ENCODE measurements at places on chromosomes 1 and 21.

DNA sequence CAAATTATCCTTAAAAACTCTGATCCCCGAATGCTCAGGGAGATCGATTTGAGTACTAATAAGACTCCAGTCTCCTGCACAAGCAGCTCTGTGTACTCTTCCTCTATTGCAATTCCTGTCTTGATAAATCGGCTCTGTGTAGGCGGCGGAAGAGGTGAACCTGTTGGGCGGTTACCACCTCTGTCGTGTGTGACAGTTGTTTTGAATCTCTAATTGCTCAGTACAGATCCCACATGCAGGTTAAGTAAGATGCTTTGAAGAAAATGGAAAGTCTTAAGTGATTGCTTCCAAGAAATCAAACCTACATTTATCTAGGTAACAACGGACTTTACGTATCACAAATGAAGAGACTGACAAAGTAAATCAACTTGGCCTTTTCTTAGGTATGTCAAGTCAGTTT is 35.5 kb downstream of the COA6 start:
- peak; percentile 46 for DNase-seq

- no peak for DNase-seq
These were observed 10.6 kb upstream of the PARS2 start for GRCh38 chr1:54774820-54775498.

- no peak for DNase-seq
These were observed 102.1 kb downstream of the ADSS2 start for GRCh38 chr1:244349581-244350001.

DNA sequence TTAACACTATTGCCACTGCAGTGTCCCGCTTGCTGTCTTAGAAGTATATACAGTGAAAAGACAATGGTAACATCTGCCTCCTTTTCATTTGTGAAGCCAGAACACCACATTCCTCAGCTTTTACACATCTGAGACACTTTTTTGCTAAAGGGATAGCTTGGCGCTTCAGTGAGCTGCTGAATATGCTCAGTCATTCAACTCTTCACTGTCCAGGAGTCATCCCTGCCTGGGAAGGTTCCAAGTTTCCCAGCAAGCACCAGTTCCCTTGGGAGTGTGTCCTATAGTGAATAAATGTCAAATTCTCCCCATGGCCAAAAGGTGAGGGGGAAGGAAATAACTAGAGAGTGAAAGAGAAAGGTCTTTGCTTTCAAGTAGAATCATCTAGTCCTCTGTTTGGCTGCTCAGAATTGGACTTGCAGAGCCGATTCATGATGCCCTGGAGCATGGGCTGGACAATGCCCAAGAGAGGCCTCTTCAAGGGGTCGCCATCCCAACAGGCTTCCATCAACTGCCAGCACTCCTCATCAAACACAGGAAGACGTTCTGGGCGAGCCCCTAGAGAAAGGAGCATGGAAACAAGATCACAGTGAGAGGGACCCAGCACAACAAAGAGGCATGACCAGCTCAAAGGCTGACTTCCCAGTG is 25.5 kb upstream of the RBBP5 start:
- DNase-seq, result no peak

- no peak for DNase-seq
These were observed 423.9 kb downstream of the PTBP2 start for GRCh38 chr1:97145321-97145956.

GRCh38 chr1:92833840-92834239 is 2.0 kb downstream of the RPL5 start:
- no peak for DNase-seq

DNA sequence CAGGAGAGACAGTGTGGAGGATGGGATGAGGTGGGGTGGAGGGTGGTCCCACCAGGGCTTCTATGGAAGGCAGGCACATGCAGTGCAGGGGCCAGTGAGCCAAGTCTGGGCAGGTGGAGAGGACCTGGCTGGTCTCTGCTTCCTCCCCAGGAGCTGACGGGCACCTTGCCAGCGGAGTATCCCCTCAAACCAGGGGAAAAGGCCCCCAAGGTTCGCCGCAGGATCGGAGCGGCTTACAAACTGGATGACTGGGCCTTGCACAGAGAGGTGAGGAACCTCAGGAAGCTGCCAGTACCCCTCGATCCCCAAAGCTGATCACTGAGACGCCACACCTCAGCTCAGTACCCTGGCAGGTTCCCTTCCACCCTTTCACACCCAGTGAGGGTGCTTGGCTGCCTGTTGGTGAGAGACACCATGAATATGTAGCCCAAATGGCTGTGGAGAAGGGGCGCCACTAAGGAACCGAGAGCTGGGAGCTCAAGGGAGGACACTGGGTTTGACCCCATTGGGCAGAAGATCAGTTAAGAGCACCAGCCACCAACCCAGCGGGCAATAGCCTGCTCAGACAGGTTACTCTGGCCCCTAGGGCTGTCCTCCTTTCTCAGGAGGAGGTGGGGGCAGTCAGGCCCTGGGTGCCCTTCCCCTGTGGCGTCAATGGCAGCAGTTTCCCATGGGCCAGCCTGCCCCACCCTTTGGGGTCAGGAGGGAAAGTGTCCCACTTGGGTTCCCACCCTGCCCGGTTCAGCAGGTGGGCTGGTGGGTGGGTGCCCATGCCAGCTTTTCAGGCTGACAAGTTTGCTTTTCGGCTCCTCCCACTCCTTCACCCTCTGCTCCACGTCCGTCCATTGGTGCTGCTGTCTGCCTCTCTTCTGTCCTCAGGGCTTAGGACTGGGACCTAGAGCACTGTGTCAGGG is 5.5 kb downstream of the INAVA start:
- DNase-seq, result no peak

DNA sequence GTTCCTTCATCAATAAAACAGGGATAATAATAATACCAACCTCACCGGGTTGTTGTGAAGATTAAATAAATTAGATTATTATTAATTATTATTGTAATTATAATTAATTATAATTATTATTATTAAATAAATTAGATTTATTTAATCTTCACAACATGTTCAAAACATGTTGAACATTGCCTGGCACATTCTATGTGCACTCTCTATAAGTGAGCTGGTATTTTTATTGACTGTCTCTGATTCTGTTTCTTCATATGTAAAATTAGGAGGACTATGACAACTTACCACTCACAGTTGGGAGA is 834 bp upstream of the C8B start:
- DNase-seq, result no peak

DNA sequence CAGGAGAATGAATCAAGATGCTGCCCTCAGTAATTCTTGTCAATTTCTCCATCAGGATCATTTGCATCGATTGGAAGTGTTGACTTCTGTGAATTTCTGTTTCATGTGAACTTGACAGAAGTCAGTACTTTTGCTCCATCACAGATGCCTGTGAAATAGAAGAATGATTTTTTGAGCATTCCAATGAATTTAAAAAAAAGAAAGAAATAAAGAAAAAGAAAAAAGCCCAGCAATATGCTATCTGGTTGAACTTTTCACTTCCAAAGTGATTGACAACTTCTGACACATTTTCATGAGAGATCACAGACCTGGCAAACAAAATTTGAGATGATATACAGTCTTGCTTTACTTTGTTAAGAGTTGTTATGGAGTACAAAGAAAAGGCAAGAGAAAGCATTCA is 175.3 kb downstream of the RWDD3 start:
- no peak for DNase-seq

GRCh38 chr1:20725189-20726117 is 7.0 kb downstream of the SH2D5 start:
- DNase-seq, result no peak

GRCh38 chr1:53291574-53291973 is 36.3 kb downstream of the LRP8 start:
- DNase-seq, result no peak

DNA sequence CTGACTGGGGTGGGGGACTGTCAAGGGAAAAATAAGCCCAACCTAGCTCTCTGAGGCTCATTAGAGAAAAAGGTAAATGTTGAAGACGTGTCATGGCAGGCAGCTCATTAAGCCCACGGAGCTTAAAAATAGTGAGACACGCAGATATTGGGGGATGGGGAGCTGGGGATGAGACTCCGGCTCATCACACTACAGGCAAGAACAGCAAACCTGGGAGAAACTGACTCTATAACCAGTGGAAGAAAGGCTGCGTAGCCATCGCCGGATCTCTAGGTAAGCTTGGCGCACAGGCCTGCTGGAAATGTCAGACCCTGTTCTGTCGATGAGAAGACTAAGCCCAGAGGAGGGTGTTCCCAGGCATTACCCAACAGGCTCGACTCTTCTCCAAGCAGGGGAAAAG is 78.0 kb downstream of the SYT2 start:
- no peak for DNase-seq

- DNase-seq, result no peak
These were observed 16.3 kb downstream of the CRB1 start for GRCh38 chr1:197284325-197284724.

DNA sequence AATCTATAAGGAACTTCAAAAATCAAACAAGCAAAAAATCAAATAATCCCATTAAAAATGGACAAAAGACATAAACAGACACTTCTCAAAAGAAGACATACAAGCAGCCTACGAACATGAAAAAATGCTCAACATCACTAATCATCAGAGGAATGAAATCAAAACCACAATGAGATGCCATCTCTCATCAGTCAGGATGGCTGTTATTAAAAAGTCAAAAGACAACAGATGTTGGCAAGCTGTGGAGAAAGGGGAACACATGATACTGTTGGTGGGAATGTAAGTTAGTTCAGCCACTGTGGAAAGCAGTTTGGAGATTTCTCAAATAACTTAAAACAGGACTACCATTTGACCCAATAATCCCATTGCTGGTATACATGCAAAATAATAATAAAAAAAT is 226.4 kb downstream of the S1PR1 start:
- no peak for DNase-seq

DNA sequence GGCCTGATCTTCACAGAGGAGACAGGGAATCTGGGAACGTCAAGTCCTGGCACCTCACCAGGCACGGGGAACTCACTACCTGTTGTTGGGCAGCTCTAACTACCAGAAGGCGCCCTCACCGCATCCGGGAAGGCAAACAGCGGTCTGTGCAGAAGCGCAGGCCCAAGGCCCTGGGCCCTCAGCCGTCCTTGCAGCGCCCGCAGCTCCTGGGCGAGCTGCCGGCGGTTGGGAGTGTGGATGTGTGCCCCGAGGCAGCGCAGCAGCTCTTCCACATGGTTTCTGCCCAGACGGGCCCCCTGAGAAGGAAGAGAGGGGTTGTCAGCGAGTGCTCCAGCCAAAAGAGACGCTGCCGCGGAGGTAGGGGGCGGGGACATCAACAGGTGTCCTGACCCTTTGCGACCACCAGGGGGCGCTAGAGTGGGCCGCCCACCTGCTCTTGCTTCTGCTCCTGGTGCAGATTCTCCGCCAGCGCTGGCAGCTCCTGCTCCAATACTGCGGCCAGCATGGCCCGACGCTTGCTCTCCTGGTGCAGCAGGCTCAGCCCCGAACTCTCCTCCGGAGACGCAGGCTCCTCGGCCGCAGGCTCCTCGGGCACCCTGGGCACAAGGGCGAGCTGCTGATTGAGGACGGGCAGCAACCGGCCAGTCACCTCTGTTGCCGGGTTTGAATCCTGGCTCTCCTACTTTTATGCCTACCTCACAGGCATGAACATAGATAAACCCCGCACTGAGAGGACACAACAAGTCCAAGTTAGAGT is 9.3 kb downstream of the MAP3K6 start:
- peak; percentile 79 for DNase-seq

GRCh38 chr1:229271448-229272159 is 693 bp downstream of the RAB4A start:
- peak; percentile 27 for DNase-seq

GRCh38 chr1:153769221-153769620 is 6.0 kb upstream of the SLC27A3 start:
- DNase-seq, result no peak

DNA sequence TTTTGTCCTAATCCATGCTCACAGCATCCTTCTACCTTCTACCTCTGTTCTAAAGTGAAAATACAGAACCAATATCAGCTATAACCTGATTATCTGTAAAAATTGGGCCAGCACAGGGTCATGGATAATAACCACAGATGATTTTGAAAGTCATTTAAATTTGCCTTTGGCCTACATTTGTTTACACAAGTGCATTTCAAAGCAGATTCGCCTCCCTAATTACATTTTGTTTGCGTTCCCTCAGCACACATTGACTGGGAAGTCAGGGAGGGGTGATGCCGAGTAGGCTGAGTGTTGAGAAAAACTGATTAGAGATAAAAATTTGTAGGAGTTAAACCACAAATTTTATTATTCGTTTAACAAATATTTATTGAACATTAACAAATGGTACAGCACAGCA is 19.2 kb upstream of the RGS8 start:
- no peak for DNase-seq

GRCh38 chr1:210900820-210901219 is 233.1 kb downstream of the KCNH1 start:
- DNase-seq, result no peak

DNA sequence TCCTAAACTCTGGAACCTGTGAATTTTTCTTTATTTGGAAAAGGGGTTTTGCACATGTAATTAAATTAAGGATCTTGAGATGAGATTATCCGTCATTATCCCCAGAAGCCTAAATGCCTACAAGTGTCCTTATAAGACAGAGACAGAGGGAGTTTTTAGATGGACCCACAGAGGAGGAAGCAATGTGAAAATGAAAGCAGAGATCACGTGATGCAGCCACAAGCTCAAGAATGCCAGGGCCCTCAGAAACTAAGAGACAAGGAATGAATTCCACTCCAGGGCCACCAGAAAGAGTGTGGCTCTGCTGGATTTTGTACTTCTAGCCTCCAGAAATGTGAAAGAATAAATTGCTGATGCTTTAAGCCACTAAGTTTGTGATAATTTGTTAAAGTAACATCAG is 183.6 kb upstream of the UBE2U start:
- DNase-seq, result no peak

DNA sequence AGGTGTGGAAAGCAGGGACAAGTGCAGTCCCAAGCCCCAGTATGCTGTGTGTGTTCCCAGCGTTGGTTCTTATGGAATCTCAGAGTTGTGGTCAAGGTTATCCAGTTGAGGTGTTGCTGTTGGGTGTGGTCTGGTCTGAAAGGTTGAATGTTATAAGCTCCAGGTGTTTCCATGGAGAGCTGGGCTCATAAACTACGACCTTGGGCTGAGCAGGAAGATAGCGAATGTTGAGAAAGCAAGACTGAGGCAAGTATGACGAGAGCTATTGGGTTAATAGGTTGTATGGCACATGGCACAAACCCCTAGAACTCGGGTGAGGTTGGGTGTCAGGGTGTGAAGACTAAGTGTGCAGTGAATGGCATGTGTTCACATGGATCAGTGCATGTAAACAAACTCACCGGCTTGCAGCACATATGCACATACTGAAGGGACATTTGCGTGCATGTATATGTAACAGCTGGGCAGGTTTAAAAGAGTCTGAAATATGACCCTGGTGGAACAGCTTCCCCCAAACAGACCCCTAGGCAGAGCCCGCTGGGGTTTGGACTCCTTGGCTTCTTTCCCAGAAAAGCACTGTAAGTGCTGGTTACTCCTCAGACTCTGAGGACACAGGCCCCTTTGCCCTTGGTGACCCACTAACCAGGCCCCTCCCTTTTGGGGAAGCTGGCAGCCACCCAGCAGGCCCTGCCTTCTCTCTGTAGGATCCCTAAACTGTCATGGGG is 117.5 kb downstream of the NAV1 start:
- no peak for DNase-seq

Data from activated T-cell treated with anti-CD3 and anti-CD28 coated beads for 48 hours (primary cell).